ENCODE measurements at places on chromosomes 5 and 9.

DNA sequence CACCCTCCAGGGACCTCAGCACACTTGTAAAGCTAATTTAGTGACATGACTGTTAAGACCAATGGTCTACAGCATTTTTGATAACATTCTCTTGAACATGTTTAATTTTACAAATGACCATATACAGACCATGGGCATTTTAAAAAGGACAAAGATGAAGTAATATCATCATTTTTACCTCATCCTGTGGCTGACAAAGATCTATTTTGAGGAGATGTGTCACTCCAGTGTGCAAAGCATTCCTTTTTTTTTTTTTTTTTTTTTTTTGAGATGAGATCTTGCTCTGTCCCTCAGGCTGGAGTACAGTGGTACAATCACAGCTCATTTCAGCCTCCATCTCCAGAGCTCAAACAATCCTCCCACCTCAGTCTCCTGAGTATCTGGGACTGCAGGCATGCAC, 118.2 kb upstream of the TBC1D2 start:
- DNase-seq = no peak

DNA sequence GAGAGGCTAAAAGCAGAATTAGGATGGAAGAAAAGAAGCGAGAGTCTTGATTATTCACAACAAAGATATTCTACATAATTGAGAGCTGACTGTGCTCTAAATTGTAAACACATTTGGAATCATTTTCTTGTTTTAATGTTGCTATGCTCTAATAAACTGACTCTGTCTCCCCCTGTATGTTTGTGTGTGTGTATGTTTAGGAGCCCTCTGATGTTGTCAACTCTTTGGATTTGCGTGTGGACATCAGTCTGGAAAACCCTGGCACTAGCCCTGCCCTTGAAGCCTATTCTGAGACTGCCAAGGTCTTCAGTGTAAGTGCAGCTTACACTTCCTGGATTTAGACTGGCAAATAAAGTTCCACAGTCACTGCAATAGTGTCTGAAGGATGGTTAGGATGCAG, 37.8 kb downstream of the MOCS2 start:
- DNase-seq = no peak

- DNase-seq = no peak
Observed at GRCh38 chr9:133543772-133544467, 9.4 kb downstream of the ADAMTSL2 start.

- DNase-seq = no peak
Observed at GRCh38 chr5:854217-854616, 3.4 kb upstream of the ZDHHC11 start.

DNA sequence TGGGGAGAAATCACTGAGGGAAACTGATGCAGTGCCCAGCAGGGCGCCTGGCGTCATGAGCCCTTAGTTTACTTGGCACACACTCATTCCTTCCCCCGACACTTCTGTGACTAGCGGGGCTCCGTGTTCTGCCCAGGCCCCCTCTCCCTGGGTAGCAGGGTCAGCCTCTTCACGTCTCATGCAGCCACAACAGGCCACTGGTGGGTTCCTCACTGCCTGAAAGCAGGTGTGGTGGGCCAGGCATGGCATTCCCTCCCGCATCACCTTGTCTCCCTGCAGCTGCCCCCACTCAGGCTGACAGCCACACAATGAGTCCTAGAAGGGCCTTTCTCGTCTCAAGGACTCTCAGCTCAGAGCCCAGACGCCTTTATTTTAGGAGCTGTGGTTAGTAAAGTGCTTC, 51.1 kb upstream of the CPLX2 start:
- no peak for DNase-seq

- no peak for DNase-seq
Observed at GRCh38 chr5:149757956-149758355, 27.8 kb downstream of the PPARGC1B start.

DNA sequence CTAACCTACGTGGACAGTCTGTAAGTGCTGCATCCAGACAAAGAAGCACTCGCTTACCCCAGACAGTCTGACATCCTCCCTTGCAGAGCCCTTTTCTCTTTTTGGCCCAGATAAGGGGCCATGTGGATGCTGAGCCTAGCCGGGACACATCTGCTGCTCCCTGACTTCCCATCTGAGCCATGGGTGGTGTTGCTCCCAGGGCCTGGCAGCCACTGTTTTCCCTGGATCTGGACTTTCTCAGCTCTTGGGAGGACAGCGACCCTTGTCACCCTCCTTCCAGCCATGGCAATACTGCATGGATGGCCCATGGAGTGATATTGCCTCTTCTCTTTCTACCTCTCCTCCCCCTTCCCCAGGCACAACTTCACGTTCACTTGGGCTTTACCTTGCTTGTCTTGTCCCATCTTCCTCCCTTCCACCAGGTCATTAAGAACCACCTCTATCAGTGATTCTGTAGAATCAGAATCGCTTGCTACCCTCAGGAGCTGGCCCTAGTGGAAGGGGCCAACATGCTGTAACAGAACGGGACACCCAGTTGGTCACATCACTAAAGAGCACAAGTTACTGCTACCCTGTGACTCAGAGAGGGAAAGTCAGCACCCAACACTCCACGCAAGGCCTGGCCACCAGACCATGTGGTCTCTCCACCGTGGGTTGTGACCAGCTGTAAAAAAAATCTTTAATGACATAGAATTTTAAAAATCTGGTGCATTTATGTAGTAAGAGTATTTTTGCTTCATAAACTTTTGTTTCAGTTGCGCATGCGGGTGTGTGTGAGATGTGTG, 4.4 kb downstream of the NEURL1B start:
- no peak for DNase-seq

DNA sequence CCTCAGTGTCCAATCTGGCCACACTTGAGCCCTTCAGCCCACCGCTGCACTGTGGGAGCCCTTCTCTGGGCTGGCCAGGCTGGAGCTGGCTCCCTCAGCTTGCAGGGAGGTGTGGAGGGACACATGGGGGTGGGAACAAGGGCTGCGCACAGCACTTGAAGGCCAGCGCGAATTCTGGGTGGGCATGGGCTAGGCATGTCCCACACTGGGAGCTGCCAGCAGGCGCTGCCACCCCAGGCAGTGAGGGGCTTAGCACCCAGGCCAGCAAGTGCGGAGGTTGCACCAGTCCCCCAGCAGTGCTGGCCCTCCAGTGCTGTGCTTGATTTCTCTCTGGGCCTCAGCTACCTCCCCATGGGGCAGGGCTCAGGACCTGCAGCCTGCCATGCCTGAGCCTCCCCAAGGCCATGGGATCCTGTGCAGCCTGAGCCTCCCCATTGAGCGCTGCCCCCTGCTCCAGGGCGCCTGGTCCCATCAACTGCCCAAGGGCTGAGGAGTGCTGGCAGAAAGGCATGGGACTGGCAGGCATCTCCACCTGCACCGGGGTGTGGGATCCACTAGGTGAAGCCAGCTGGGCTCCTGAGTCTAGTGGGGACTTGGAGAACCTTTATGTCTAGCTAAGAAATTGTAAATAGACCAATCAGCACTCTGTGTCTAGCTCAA, 148.2 kb downstream of the EMB start:
- no peak for DNase-seq

DNA sequence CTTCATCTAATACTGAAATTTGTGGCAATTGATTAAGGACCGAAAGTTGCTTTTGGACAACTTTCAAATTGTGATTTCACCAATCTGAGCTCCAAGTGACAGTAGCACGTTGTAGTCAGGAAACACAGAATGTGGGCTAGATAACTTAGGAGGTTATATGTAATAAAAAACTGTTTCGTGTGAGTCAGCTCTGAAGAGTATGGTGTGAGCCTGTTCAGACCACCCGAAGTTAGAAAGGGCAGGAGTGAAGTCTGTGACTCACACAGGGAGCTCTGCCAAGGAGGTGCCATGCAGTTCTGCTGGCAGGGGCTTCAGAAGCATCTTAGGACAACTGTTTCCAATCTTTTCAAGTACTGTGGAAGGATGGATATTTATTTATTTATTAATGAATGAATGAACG, 16.4 kb upstream of the ZBTB34 start:
- DNase-seq = no peak

GRCh38 chr9:92483627-92484545, 1.6 kb upstream of the ASPN start:
- DNase-seq = no peak

DNA sequence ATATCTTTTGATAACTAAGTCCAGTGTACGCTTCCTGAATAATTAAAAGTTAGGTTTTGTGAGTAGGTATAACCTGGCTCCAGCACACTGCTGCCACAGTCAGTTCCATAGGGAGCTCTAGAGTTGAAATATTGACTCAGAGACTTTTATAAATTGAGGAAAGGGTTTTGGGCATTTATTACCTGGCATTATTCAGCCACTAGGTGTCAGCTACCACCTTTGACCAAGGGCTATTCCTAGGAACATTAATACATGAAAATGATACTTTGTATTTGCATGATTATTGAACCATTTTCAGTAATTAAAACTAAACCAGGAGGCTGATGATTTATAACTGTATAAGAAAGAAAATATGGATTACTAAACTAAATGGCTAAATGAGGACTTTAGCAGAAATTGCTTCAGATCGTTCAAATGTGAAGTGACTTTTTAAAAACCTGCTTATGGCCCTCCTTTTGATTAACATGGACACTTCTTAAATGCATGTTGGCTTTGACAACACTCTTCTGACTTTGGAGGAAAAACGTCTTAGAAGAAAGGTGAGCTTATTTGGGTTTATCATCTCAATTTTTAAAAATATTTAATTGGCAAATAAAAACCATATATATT, 83.0 kb downstream of the SMC2 start:
- peak; percentile 43 for DNase-seq

- no peak for DNase-seq
Observed at GRCh38 chr9:18129809-18130334, 344.1 kb upstream of the ADAMTSL1 start.

DNA sequence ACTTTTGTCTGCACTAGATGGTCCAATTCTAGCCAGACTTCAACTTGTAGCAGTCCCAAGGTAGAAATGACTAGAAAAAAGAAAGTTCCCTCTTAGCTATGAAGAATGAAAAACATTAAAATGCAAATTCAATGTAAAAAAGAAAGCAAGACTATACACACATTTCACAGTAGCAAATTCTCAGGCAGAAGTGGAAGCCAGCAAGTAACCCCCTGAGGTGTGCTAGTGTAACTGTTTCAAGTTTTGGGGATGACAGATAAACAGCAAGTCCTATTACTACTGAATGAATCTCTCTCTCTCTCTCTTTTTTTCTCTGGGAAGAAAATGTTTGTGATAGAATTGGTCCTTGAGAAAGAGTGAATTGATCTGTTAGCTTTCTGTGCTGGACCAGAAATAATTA, 185.6 kb downstream of the EFNA5 start:
- DNase-seq = no peak

DNA sequence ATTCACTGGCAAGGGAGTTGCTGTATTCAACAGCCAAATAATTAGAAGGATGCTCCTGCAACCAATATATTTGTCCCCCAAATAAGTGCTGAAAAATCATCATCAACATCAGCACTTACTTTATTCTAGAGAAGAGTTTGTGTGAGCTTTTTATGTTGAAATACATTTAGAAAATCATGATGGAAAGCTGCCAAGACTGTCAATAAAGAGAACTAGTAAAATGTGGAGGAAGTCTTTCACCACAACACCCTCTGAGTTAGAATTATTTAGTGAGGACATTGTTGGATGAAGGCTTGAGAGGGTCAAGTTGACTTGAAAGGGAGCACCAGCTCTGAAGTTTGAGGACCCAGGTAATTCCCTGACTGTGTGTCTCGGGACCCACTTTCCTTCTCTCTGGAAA, 100.2 kb upstream of the TBCA start:
- peak; percentile 78 for DNase-seq

- DNase-seq = no peak
Observed at GRCh38 chr5:95068289-95068910, 216.5 kb downstream of the MCTP1 start.

DNA sequence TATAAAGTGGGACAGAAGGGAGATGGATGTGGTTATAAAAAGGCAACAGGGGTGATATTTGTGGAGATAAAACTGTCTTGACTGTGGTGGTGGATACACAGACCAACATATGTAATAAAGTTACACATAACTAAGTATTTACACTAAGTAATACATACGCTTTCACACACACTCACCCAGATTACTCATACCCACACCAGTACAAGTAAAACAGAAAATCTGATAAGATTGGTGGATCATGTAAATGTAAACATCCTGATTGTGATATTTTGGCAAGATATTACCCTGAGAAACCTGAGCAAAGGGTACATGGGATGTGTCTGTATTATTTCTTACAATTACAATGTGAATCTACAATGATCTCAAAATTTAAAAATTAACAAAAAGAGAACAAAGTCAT, 53.3 kb upstream of the SLIT3 start:
- DNase-seq = no peak

- DNase-seq = no peak
Observed at GRCh38 chr5:123203105-123203800, 114.2 kb downstream of the PRDM6 start.

- DNase-seq = no peak
Observed at GRCh38 chr5:118379470-118379869, 608.9 kb downstream of the DTWD2 start.
